Stimulated activated CD4-positive, alpha-beta T cell treated with anti-CD3 and anti-CD28 coated beads, Interleukin-1b, Interleukin-23, amount 100 ng/mL, for 24 hours (primary cell): ENCODE measurements at places on chromosomes 4 and X.

- DNase-seq = no peak
Measured at GRCh38 chr4:99968330-99968729, 18.3 kb upstream of the H2AZ1 start.

DNA sequence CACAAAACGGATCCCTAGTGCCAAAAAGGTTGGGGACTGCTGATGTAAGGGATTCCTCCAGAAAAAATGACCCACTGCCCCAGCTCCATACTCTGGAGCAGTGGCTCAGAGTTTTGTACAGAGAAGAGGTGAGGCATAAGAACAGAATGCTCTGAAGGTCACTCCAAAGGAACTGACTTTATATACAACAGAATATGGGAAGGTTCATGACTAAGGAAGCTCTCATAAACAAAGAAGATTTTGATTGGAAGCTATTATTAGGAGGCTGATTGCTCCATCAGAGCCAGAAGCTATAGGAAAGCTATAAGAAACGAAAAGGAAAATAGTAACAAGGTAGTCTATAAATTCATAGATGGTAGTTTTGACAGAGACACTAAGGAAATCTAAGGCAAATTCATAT is 203.1 kb downstream of the SLC7A11 start:
- no peak for DNase-seq

DNA sequence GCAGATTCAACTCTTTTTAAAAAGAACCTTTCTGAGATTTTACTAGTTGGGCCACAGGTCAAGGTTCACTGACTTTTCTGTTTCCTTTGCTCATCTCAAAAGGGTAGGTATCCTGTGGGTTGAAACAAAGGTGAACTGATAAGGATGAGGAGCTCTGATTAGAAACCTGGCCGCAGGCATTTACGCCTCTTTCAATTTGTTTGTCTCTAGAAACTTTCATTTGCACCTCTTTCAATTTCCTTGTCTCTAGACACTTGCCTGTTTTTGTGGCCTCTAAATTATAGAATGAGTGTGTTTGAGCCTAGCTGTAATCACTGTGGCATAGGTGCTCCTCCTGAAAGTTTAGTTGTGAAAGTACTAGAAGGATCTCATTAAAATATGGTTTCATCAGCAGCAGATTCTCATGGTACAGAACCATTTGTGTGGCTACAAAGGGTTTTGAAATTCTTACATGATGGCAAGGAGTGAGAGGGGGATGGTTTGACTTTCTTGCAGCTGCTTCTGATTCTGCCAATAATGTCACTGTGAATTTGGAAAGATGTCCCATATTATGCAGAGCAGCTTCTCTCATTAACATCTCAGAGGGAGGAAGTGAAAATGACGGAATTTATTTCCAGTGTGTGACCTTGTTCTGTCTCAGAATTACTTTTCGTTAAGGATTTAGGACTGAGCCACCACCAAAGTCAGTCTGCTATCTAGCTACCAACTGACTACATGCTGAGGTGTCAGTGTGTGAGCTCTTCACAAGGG is 142.2 kb downstream of the SH2D1A start:
- no peak for DNase-seq

- DNase-seq = no peak
Measured at GRCh38 chr4:1137850-1138249, 24.5 kb upstream of the RNF212 start.

- no peak for DNase-seq
Measured at GRCh38 chr4:63458010-63458409, 951.2 kb downstream of the TECRL start.
